Effector memory CD8-positive, alpha-beta T cell (primary cell): ENCODE measurements at places on chromosomes 5 and 9.

DNA sequence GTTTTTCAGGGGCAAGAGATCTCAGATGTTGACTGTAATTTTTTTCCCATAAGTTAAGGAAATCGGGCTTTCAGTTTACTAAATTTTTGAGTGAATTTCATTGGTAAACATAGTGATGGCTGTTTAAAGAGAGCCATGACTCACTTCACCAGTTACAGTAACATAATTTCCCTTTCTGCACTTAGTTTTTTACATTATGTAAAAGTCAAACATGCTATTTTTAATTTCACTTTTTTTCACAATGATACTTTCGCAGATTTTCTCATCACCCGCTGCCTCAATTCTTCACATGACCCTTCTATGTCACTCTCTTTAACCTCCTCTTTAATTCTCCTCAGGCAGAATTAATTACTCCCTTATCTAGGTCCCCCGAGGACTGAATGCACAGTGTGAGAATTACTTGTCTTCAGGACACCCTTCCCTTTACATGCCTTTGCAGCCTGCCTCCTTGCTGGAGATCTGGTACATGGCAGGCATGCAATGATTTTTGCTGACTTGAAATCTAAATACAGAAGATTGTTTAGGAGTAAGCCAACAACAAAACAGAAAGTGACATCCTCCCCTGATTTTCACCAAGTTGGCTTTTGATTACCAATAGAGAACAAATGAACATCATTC, 217.5 kb upstream of the S1PR3 start:
- DNase-seq = no peak
- H3K4me3 ChIP-seq = no peak overlapping the region
- no peaks in the 10 kb centered on the region for H3K4me1 ChIP-seq

- no peak for DNase-seq
- H3K36me3 ChIP-seq = no peaks in the 10 kb centered on the region
- H3K27me3 ChIP-seq = peaks cover 12% of the 10 kb centered on the region
- H3K27ac ChIP-seq = no peak overlapping the region
These were observed 37.3 kb upstream of the TRIO start for GRCh38 chr5:14105718-14106410.

- no peaks in the 10 kb centered on the region for H3K4me1 ChIP-seq
- H3K27me3 ChIP-seq = no peaks in the 10 kb centered on the region
- DNase-seq = no peak
- H3K36me3 ChIP-seq = no peaks in the 10 kb centered on the region
- H3K27ac ChIP-seq = no peak overlapping the region
These were observed 42.8 kb downstream of the TEK start for GRCh38 chr9:27151693-27152404.

GRCh38 chr9:109251080-109251775, 69.6 kb downstream of the EPB41L4B start:
- no peak overlapping the region for H3K4me3 ChIP-seq
- H3K4me1 ChIP-seq = no peaks in the 10 kb centered on the region
- H3K27me3 ChIP-seq = peaks cover 39% of the 10 kb centered on the region
- H3K27ac ChIP-seq = no peak overlapping the region
- H3K36me3 ChIP-seq = no peaks in the 10 kb centered on the region
- no peak for DNase-seq

DNA sequence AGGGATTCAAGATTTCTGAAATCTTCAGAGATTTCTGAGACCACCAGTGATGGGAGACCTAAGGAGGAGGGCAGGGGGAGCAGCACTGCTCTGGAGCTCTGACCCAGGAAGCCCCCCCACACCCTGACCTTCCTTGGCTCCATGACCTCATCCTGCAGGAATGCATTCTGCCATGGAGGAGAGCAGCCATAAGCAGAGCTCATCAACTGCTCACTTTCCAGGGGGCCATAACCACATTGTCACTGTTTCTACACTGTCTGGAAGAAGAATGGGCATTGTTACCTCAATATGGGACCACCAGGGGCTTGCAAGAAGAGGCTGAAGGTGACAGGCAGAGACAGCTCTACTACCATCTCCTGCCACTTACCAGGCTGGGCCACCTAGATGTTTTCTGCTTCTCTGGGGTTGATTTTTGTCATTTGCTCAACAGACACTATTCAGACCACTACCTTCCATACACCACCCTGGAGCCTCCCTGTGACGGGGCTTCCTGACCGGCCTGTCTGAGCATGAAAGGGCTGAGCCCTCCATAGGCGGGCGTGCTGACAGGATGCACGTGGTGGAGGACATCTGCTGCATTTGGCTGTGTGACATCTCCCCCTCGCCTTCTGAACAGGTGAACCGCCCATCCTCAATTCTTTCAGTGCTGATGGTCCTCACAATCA, 2.3 kb upstream of the TSC1 start:
- no peaks in the 10 kb centered on the region for H3K27me3 ChIP-seq
- no peak for DNase-seq
- peaks cover 10% of the 10 kb centered on the region for H3K36me3 ChIP-seq
- H3K27ac ChIP-seq = no peak overlapping the region
- H3K4me3 ChIP-seq = no peak overlapping the region
- H3K4me1 ChIP-seq = peaks cover 22% of the 10 kb centered on the region

DNA sequence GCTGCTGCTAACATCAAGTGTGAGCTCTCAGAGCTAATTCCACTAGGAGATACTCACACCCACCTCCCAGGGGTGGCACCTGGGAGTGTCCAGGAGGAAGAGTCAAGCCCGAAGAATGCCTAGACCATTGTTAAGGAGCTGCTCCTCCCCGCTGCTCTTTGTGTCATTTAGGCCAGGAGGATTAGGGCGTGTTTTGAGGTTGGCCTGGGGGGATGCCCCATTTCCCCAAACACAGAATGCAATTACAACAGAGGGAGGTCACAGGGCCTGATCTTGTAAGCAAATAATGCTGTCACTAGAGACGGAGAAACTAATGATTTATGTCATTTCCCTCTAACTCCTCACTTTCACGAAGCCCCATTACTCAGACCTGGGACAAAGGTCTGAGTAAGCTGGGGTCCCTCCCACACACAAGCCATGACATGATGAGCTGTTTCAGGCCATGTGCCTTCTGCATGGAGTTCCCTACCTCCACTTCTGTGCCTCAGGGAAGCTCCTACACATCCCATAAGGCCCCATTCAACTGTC, 312.5 kb downstream of the ACTL7B start:
- DNase-seq = no peak
- no peaks in the 10 kb centered on the region for H3K4me1 ChIP-seq
- H3K4me3 ChIP-seq = no peak overlapping the region
- H3K27me3 ChIP-seq = no peaks in the 10 kb centered on the region
- no peak overlapping the region for H3K27ac ChIP-seq
- H3K36me3 ChIP-seq = no peaks in the 10 kb centered on the region

DNA sequence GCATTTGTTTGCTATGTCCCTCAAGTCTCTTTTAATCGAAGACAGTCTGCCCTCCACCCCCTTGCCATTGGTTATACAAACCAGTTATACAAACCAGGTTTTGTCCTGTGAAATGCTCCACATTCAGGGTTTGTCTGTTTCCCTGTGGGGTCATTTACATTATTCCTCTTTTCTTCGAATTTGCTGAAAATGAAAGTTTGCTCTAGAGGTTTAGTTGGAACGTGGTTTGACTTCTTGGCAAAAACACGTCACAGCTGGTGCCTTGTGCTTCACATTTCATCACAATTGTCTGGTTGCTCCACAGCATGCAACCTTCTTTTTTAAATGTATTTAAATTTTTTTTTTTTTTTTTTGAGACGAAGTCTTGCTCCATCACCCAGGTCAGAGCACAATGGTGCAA, 4.2 kb upstream of the HAVCR2 start:
- peaks cover 33% of the 10 kb centered on the region for H3K4me1 ChIP-seq
- DNase-seq = no peak
- H3K4me3 ChIP-seq = no peak overlapping the region

- H3K36me3 ChIP-seq = no peaks in the 10 kb centered on the region
- no peaks in the 10 kb centered on the region for H3K4me1 ChIP-seq
- H3K4me3 ChIP-seq = no peak overlapping the region
- H3K27ac ChIP-seq = no peak overlapping the region
- no peak for DNase-seq
- H3K27me3 ChIP-seq = peaks cover 9% of the 10 kb centered on the region
These were observed 231.2 kb downstream of the ARRDC3 start for GRCh38 chr5:91151947-91152346.

DNA sequence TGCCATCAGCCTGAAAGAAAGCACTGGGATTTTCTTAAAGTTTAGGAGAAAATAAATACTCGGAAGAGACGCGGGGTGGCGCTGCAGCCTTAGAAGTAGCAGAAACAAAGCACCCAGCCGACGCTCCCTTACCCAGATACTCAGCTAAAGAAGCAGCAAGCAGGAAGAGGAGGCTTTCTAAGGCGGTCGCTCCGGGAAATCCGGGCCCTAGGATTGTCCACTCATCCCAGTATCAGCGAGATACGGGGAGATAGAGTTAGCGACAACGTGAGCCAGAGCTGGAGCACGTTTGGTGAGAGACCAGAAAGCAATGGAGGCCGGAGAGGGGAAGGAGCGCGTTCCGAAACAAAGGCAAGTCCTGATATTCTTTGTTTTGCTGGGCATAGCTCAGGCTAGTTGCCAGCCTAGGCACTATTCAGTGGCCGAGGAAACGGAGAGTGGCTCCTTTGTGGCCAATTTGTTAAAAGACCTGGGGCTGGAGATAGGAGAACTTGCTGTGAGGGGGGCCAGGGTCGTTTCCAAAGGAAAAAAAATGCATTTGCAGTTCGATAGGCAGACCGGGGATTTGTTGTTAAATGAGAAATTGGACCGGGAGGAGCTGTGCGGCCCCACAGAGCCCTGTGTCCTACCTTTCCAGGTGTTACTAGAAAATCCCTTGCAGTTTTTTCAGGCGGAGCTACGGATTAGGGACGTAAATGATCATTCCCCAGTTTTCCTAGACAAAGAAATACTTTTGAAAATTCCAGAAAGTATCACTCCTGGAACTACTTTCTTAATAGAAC, at the start of gene PCDHB2:
Gene PCDHB2 (plus strand): TSS at position 135 of the 782 bp plus-strand sequence. CDS start 176 bp downstream, at position 311.
- H3K27ac ChIP-seq = no peak within 1 kb of the TSS
- H3K4me3 ChIP-seq = no peak within 1 kb of the TSS
- peaks cover 3% of the 10 kb centered on the region for H3K36me3 ChIP-seq
- peaks cover 42% of the 10 kb centered on the region for H3K27me3 ChIP-seq
- DNase-seq = no peak
- no peaks in the 10 kb centered on the region for H3K4me1 ChIP-seq

- peaks cover 34% of the 10 kb centered on the region for H3K36me3 ChIP-seq
- no peaks in the 10 kb centered on the region for H3K27me3 ChIP-seq
- peak overlapping the region; percentile 99 for H3K4me3 ChIP-seq
- H3K27ac ChIP-seq = peak overlapping the region; percentile 97
- peaks cover 22% of the 10 kb centered on the region for H3K4me1 ChIP-seq
- DNase-seq = no peak
These were observed 651 bp downstream of the TTC1 start for GRCh38 chr5:160009591-160009989.

- H3K4me1 ChIP-seq = peaks cover 6% of the 10 kb centered on the region
- H3K27me3 ChIP-seq = no peaks in the 10 kb centered on the region
- DNase-seq = no peak
- no peak overlapping the region for H3K27ac ChIP-seq
- H3K4me3 ChIP-seq = no peak overlapping the region
These were observed 76.0 kb downstream of the NSD1 start for GRCh38 chr5:177209610-177210009.

GRCh38 chr9:101510459-101510858, 23.2 kb upstream of the RNF20 start:
- no peak for DNase-seq
- peaks cover 48% of the 10 kb centered on the region for H3K27me3 ChIP-seq
- no peak overlapping the region for H3K4me3 ChIP-seq
- H3K4me1 ChIP-seq = no peaks in the 10 kb centered on the region

DNA sequence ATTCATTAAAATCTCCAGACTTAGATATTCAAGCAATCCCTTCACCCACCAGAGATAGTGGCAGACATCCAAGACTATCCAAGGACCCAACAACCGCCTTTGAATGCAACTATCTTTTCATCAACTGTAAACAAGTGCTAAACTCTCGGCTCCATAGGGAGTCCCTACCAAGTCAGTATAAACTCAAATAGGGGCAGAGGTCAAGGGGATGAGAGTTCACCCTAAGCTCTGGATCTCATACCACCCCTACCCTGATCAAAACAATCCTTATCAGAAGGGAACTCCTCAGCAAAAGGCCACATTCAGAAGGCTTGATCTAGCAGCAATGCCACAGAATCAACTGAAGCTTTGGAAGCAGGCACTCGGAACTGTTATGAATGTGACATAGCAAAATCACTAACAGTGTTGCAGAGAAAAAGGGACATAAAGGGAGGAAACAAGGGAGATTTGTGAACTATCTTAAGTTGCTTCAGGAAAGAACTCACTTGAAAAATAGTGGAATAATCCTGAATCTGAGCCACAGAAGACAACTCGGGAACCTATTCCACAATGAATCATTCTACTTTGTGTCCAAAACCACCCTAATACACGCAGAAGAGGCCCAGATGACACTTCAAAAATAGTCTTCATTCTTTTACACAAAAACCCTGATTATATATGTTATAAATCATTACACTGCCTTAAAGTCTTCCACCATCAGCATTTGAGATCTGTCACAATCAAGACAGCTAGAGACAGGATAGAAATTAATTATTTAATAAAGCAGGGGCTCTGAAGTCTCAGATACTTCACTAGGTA, 49.8 kb downstream of the NR6A1 start:
- H3K27ac ChIP-seq = no peak overlapping the region
- no peak for DNase-seq
- H3K27me3 ChIP-seq = no peaks in the 10 kb centered on the region
- no peaks in the 10 kb centered on the region for H3K4me1 ChIP-seq
- H3K36me3 ChIP-seq = no peaks in the 10 kb centered on the region
- H3K4me3 ChIP-seq = no peak overlapping the region

GRCh38 chr9:113519426-113520108, 56.0 kb downstream of the RGS3 start:
- H3K4me1 ChIP-seq = peaks cover 69% of the 10 kb centered on the region
- H3K36me3 ChIP-seq = peaks cover 58% of the 10 kb centered on the region
- peak overlapping the region; percentile 96 for H3K4me3 ChIP-seq
- DNase-seq = no peak
- H3K27ac ChIP-seq = peak overlapping the region; percentile 93
- H3K27me3 ChIP-seq = no peaks in the 10 kb centered on the region

GRCh38 chr5:18944771-18945170, 1043.2 kb downstream of the CDH18 start:
- H3K27me3 ChIP-seq = no peaks in the 10 kb centered on the region
- no peak overlapping the region for H3K27ac ChIP-seq
- no peaks in the 10 kb centered on the region for H3K36me3 ChIP-seq
- no peak for DNase-seq
- H3K4me1 ChIP-seq = no peaks in the 10 kb centered on the region

- no peak overlapping the region for H3K27ac ChIP-seq
- H3K27me3 ChIP-seq = peaks cover 17% of the 10 kb centered on the region
- no peaks in the 10 kb centered on the region for H3K36me3 ChIP-seq
- DNase-seq = no peak
- no peak overlapping the region for H3K4me3 ChIP-seq
- no peaks in the 10 kb centered on the region for H3K4me1 ChIP-seq
These were observed 144.4 kb upstream of the TBCA start for GRCh38 chr5:77920359-77921058.

GRCh38 chr9:98225015-98225442, 30.4 kb downstream of the TBC1D2 start:
- no peak for DNase-seq
- H3K27me3 ChIP-seq = no peaks in the 10 kb centered on the region
- no peak overlapping the region for H3K27ac ChIP-seq
- H3K36me3 ChIP-seq = peaks cover 9% of the 10 kb centered on the region
- H3K4me1 ChIP-seq = peaks cover 2% of the 10 kb centered on the region
- H3K4me3 ChIP-seq = no peak overlapping the region

GRCh38 chr5:88683506-88684135, 199.4 kb downstream of the MEF2C start:
- H3K4me1 ChIP-seq = no peaks in the 10 kb centered on the region
- H3K4me3 ChIP-seq = peak overlapping the region; percentile 37
- H3K27me3 ChIP-seq = peaks cover 95% of the 10 kb centered on the region
- peaks cover 38% of the 10 kb centered on the region for H3K36me3 ChIP-seq
- H3K27ac ChIP-seq = peak overlapping the region; percentile 44

- no peaks in the 10 kb centered on the region for H3K36me3 ChIP-seq
- peak within 1 kb of the TSS; percentile 64 for H3K4me3 ChIP-seq
- peaks cover 5% of the 10 kb centered on the region for H3K4me1 ChIP-seq
- H3K27me3 ChIP-seq = peaks cover 73% of the 10 kb centered on the region
These were observed at the start of gene STK32A for GRCh38 chr5:147234825-147235635. STK32A (plus strand) TSS chr5:147235026; CDS start chr5:147239635, 4,609 bp downstream.
